NCI-H82 (cell line): ENCODE measurements at places on chromosomes 11 and 22.

GRCh38 chr11:24965748-24966147 is 468.9 kb downstream of the LUZP2 start:
- no peak for DNase-seq

- DNase-seq, result no peak
Measured at GRCh38 chr11:104105155-104105554, 58.8 kb downstream of the PDGFD start.

- DNase-seq, result no peak
Measured at GRCh38 chr11:67051180-67051893, 5.3 kb upstream of the RHOD start.

DNA sequence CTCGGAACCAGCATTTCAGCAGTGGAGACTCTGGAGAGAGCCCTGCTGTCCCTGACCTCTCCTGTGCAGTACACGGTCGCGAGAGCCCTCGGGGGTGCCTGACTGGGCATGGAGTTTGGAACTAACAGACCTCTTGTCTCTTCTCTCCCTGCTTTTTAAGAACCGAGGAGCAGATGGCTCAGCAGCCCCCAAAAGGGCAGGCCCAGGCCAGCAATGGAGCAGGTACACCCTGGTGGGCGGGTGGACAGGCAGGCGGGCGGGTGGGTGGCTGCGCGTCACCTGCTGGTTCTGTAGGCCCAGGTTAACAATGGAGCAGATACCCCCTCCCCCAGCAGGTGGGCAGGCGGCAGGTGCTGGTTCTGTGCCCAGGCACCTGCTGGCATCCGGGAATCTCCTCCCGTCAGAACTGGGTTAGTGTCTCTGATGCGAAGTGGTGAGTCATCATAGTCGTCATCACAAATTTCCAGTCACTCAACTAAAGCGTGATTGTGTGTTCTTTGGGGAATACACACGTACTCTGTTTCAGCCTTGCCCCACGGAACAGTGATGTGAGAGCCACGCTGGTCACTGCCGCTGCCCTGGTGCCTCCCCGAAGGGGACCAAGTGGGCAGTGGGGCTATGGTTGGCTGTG is 41.1 kb downstream of the GRAMD4 start:
- no peak for DNase-seq

DNA sequence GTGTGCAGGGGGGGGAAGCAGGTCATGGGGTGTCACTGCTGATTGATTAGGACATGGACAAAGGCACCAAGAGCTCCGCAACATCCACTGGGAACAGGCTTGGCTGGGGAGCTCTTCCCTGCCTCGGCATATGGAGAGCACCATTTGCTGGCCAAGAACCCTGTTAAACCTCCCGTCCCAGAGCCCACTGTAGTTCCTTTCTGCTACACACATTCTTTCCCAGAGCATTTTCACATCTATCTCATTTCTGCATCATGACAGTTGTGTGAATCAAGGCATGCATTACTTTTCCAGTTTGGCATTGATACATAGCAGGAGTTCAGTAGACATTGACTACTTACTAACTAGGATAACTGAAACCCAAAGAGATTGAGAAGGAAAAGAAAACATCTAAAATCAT is 333.4 kb upstream of the B3GAT1 start:
- no peak for DNase-seq

- no peak for DNase-seq
Measured at GRCh38 chr11:102473543-102473942, 21.0 kb upstream of the TMEM123 start.

DNA sequence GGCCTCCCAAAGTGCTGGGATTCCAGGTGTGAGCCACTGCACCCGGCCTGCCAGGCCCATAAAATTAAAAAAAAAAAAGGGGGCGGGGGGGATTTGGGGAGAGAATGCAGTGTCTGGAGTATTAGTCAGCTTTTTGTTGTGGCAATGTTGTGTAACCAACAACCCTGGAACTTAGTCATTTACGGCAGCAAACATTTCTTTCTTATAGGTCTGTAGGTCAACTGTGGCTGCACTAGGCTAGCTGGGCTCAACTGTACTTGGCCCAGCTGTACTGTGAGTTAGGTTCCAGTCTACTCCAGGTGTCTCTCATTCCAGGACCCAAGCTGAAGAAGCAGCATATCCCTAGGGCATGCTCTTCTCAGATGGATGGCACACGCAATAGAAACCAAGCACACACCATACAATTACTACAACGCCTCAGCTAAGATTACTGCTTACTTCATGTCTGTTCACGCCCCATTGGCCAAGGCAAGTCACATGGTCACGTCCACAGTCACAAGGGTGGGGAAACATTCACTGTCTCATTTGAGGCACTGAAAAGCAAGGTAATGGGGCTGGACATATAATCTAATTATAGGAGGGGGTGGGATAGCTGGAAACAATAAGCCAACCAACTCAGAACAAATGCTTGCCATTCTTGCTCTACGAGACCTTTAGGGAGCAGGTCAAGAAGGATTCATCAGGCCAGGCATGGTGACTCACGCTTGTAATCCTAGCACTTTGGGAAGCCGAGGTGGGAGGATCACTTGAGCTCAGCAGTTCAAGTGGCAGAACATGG is 10.4 kb upstream of the SPINDOC start:
- peak; percentile 69 for DNase-seq

DNA sequence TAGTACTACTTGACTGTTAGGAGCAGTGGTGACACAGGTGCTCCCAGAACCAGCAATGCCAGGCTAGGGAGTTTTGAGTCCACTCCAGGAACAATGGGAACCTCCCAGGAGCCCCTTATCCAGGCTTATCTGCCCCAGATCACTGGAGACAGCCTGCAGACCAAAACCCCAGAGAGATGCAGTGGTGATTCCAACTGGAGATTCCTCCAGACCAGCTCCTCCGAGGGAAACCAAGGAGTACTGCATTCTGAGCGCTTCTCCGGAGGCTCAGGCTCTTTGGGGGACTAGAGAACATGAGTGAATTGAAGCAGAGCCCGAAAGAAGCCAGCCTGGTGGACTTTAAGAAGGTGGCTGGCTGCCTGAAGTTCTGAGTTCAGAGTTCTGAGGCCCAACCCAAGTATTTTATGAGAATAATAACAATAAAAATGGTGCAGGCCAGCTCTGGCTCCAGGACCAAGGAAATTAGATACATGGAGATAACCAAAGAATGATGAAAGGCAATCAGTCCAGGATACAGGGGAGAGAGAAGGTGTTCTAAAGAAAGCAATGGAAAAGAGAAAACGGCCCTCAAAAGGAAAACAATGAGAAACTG is 1.3 kb upstream of the TMEM25 start:
- DNase-seq, result peak; percentile 32

GRCh38 chr11:83035070-83035854 is 36.4 kb downstream of the RAB30 start:
- peak; percentile 72 for DNase-seq

DNA sequence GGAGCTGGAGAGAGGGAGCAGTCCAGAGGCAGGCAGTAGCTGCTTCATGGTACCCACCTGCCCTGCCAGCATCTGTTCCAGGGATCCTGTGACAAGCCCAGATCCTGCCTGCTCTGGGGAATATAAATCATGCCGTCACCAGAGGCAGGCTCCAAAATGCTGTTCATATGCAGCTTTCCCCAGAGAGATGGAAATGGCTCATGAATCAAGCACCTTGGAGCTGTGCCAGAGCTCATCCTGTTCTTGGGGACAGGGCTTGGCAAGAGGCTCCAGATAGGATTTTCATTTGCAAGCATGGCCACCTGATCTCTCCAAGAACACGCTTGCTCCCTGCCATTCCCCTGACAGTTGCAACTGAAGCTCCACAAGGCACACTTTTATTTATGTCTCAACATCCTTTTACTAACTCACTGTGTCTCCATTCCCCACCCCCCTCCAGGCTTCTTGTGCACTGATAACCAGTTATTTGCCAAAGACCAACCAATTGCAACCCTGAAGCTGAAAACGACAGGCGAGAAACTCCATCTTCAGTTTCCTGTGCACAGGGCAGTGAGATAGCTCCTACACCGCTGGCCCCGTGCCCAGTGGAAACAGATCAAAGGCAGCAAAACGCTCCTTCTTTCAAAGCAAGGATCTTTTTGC is 115.8 kb upstream of the PITPNB start:
- peak; percentile 90 for DNase-seq

DNA sequence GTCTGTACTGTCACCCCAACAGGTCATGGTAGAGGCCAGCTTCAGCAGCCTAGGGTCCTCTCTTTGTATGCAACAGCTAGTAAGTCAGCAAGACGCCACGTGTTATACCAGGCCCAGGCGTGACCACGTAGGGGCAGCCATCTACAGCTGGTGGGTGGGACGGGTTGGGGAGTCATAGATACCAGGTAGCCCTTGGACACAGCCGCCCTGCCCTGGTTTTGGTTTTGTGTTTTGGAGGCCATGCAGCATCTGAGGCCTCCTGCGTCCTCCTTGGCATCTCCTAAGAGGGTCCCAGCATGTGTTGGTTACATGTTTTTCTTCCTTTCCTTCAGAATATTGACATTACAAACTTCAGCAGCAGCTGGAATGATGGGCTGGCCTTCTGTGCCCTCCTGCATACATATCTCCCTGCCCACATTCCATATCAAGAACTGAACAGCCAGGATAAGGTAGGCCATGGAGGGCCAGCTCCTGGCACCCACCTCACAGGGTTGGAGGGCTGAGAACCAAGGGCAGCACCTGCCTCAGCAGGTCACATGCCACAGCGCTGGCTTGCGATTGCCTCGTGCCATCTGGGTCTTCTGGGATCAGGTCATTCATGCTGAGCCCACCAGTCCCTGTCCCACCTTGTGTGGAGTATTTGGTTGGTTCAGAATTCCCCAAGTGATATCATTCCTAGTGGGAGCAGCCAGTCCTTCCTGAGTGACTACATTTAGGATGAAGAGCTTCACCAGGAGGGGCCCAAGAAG is 16.0 kb upstream of the ADORA2A start:
- DNase-seq, result no peak

DNA sequence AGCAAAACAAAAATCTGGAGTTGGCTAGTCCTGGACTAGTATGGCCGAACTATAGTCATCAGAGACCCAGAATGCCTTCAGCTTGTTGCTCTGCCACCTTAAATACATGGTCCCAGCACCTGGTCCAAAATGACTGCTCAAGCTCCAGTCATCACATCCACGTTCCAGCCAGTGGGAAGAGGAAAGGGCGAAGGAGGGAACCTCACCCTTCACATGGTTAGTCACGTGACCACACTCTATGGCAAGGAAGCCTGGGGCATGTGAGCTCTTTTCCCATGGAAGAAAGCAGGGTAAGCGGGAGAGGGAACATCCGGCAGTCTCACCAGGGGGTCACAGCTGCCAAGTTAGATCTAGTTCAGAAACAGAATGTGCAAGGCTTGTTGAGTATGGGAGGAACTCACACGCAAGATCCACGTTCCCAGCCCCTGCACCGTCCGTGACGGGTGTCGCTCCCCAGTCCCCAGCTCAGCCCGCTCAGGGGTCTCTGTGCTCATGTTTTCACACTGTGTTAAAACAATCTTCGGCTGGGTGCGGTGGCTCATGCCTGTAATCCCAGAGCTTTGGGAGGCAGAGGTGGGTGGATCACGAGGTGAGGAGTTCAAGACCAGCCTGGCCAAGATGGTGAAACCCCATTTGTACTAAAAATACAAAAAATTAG is 1.9 kb upstream of the ANO9 start:
- peak; percentile 25 for DNase-seq

DNA sequence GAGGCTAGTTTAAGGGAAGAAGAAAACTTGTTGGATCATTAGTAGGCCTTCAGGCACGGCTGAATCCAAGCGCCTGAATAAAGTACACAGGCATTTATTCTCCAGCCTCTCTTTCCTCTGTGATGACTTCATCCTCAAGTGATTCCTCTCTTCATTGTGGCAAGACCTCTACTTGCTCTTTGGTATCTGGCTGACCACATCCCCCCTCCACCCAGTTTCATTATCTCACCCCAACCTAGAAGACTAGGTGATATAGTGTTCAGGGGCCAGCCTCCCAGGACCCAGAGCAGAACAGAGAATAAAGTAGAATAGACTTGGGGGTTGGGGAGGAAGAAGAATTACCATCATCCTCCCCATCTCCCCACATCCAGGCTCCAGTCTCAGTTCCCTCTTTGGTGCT is 189.3 kb downstream of the MIAT start:
- no peak for DNase-seq

- no peak for DNase-seq
Measured at GRCh38 chr22:32396746-32397145, 15.3 kb downstream of the RTCB start.

GRCh38 chr11:17353821-17354600 is 2.4 kb downstream of the NCR3LG1 start:
- peak; percentile 26 for DNase-seq

DNA sequence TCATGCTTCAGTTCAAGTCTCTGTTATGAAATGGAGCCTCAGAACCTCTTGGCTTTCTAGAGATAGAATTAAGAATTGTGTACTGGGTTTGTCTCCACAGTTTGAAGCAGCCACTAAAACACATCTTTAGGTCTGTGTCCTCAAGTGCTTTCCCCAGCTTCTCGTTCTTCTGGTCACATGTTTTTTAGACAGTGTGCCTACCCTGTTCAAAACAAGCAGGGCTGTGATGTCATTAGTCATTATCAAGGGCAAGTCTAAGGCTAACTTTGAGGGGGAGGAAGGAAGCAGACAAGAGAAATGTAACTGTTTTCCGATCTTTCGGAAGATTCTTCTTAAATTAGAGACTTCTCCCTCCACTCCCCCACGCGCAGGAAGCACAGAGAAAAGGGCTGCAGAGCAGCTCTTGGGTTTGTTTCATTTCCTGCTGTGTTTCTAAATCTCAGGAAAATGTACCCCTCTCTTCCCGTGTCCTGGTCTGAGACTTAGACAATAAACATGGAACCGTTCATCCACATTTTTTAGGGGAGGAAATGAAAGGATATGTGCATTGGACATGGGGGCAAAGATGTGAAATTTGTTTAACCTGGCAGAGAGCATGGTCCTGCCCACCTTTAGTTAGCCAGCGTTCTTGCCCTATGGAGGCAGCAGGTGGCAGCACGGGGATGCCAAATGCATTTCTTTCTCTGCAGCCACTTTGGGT is 3.1 kb downstream of the AKIP1 start:
- peak; percentile 63 for DNase-seq

GRCh38 chr22:40024201-40025061 is 29.7 kb downstream of the FAM83F start:
- DNase-seq, result peak; percentile 82

- DNase-seq, result no peak
Measured at GRCh38 chr11:110097459-110098012, 4.3 kb downstream of the ZC3H12C start.

DNA sequence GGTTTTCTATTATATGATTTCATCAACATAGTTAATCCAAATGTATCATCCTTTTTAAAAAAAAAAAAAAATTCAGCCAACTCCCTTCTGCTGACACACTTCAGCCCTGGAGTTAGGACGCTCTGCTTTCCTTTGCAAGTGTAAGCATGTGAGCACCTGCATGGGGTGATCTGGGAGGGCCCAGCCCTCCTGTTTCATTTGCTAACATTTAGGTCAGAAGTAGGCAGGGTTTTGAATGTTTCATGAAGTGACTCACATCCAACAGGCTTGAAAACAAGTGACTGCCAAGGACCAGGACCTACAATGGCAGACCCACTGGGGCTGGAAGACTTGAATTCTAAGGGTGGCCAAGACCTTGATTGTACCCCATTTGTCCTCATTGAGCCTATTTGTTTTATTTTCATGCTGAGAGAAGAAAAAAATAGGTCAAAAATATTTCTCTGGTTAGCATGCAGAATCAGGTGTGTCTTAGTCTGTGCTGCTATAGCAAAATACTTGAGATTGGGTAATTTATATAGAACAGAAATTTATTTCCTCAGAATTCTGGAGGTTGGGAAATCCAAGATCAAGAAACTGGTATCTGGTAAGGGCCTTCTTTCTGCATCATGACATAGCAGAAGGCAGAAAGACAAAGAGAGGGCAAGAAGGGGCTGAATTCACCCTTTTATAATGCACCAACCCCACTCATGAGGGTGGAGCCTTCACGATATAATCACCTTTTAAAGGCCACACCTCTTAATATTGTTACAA is 137.6 kb downstream of the CD44 start:
- no peak for DNase-seq
